ENCODE measurements at places on chromosomes 5 and 9.
A peak's percentile ranks its signal among the peaks of the same experiment; 100 is the strongest.

GRCh38 chr5:159657771-159658170 is 258.5 kb upstream of the ADRA1B start:
- no peak for DNase-seq

- peak; percentile 26 for DNase-seq
These were observed 8.0 kb downstream of the NTNG2 start for GRCh38 chr9:132169672-132170392.

- DNase-seq: no peak
These were observed 18.5 kb downstream of the ZNF366 start for GRCh38 chr5:72488756-72489155.

DNA sequence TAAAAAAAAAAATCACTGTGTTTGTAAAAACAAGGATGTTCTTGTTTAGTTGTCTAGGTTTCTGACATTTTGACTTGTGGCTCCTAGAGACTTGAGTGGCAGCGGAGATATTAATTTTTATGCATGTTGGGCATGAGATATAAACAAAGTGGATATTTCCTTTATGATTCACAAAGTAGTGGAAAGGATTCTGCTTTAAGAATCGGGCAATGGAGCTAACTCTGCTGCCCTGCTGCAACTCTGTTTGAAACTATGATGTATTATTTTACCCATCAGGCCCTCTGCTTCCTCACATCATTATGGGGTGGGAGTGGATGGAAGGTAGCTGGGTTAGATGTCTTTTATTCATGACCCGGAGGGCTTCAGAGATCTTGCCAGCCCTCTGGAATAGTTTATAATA is 94.1 kb upstream of the CD180 start:
- no peak for DNase-seq

- DNase-seq: no peak
These were observed 17.5 kb upstream of the SPRY4 start for GRCh38 chr5:142342128-142342981.

GRCh38 chr9:127163409-127163808 is 41.0 kb upstream of the ANGPTL2 start:
- no peak for DNase-seq
